ENCODE measurements at places on chromosomes 12 and 14. TPM values are rescaled to one million over a fixed set of nuclear protein-coding genes. Genes with fewer than 3 reads are reported as not detected.

GRCh38 chr12:113136128-113136989, 798 bp upstream of the RASAL1 start:
- no peak for DNase-seq

BEGAIN gene
- total RNA-seq: 4.1 TPM

- DNase-seq: no peak
These were observed 89.5 kb downstream of the RFLNA start for GRCh38 chr12:124384299-124384894.

GRCh38 chr12:52627395-52628110, 9.2 kb upstream of the KRT73 start:
- no peak for DNase-seq

DNA sequence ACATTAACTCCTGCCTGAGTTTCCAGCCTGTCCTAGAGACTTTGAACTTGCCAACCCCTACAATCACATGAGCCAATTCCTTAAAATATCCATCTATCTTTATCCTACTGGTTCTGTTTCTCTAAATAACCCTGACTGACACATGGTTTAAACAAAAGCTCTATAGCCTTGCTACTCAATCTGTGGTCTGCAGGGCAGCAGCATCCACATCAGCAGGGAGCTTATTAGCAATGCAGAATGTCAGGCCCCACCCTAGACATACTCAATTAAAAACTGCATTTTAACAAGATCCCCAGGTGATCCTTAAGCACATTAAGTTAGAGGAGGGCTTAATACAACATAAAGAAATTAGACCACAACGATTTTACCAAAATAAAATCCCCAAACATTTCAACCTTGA, 108.3 kb upstream of the CPSF6 start:
- DNase-seq: no peak

SUSD6 gene
- 55.9 TPM for total RNA-seq
